ENCODE measurements at places on chromosomes 1 and 21.

GRCh38 chr1:174769961-174770549, 229.7 kb upstream of the CACYBP start:
- DNase-seq, result peak; percentile 42

DNA sequence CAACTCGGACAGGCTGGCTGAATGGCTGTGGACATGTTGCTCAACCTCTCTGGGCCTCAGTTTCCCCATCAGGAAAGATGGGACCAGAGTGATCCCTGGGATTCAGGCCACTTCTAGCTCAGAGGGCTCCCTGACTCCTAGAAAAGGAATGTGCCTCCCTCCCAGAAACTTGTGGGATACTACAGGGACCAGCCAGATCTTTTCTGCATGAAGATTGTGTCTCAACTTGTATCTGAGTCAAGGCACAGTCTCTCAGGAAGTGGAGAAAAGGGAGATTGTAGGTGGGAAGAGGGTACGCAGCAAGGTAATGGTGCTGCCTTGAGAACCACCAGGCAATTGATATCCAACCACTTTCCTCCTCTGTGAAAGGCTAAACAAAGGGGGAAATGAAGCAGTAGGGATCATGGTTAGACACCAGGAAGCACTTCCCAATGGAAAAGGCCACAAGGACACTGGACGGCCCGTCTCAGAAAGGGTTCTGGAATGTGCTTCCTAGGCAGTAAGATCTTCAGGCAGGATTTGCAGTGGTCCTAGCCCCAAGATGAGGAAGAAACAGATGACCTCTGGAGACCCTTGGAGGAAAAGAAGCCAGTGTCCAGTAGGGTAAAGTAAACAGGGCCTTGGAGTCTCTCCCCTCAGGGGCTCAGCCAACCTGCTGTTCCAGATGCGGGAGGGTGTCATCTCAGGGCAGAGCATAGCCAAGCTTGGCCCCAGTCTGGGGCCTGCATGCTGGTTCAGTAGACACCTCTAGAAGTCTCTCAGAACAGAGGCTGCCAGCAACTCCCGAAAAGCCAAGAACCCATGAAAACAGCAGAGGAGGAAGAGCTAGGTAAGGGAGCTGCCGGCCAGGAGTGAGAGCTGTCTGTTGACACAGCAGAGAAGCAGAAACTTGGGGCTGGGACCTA, 16.8 kb downstream of the IFFO2 start:
- DNase-seq, result no peak

- peak; percentile 4 for DNase-seq
Measured at GRCh38 chr1:88608139-88608943, 75.7 kb upstream of the PKN2 start.

- DNase-seq, result no peak
Measured at GRCh38 chr1:230345139-230345885, 80.8 kb downstream of the PGBD5 start.
